Activated T-helper 9 cell treated with anti-CD3 and anti-CD28 coated beads, Interleukin-2, amount 50 U/mL, for 16 hours (primary cell): ENCODE measurements at places on chromosomes 2 and 18.

- DNase-seq, result no peak
Observed at GRCh38 chr18:12233378-12233777, 20.8 kb upstream of the CIDEA start.

GRCh38 chr2:99998651-99999320, 143.6 kb downstream of the AFF3 start:
- DNase-seq, result no peak

DNA sequence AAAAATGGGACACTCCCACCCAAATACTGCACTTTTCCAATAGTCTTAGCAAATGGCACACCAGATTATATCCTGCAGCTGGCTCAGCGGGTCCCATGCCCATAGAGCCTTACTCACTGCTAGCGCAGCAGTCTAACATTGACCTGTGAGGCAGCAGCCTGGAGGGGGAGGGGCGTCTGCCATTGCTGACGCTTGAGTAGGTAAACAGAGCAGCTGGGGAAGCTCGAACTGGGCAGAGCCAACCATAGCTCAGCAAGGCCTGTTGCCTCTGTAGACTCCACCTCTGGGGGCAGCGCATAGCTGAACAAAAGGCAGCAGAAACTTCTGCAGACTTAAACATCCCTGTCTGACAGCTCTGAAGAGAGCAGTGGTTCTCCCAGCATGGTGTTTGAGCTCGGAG, 110.4 kb downstream of the CTIF start:
- DNase-seq, result no peak

GRCh38 chr2:172094294-172095145, 8.2 kb downstream of the DLX2 start:
- DNase-seq, result no peak

GRCh38 chr2:163737190-163737439, 1.3 kb upstream of the FIGN start:
- DNase-seq, result no peak

GRCh38 chr2:189683348-189683747, 8.9 kb downstream of the ANKAR start:
- no peak for DNase-seq

DNA sequence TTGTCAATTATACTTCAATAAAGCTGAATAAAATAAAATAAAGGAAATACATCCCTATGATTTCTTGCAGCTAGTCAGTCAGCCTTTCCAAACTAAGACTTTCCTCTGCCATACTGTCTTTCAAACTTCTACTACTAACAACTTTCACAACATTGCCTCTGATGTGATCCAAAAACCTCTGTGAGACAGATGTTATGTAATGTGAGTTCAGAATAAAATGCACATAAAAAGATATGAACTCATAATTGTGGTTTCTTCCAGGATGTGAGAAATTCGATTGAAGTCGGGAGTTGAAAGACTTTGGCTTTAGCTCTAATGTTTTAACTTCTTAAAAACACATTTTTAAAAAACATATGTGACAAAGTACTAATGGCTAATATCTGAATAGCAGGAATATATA, 98.7 kb downstream of the PIGN start:
- DNase-seq, result no peak

GRCh38 chr2:73937899-73938298, 11.2 kb downstream of the DGUOK start:
- DNase-seq, result no peak

DNA sequence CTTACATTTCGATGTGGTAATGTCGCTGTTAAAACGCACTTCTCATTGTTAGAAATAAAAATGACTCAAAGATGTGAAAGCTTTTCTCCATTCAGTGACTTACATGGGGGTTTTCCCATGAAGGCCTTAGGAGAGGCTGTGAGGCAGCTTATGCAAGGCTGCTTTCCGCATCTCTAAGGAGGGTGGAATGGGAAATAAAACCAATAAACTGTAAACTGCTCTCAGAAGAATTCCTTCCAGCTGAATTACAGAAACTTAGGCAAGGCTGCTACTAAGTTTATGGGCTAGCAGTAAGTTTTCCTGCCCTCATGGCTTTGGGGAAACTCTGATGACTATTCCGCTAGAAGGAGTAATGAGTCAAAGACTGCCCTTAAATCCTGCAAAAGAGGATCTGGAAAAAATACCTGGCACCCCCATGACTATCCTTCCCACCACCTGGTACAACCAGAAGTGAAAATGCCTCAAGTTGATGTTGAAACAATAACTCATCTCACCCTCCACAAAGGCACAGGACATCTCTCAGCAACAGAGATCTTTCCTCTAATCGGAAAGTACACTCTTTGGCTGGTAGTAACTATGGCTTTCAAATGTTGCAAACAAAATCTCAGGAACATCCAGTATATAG, 97.7 kb upstream of the SMAD7 start:
- no peak for DNase-seq

DNA sequence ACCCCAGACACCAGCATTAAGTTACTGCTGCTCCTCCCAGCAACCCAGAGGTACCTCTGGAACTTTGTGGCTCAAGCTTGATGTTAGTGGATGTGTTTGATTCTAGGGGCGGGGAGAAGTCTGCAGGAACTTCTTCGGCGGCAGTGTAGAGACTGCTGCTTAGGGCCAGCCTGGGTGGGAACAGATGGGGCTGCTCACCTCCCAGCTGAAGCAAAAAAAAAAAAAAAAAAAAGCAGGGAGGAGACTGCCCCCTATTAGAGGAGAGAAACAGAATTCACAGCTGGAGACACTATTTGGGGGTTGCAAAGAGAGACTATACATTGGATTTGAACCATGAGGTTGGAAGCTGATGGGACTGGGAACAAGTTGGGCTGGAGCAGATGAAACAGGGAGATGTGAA, 28.6 kb upstream of the FAM136A start:
- no peak for DNase-seq

- DNase-seq, result no peak
Observed at GRCh38 chr2:74424139-74424992, 2.8 kb downstream of the WDR54 start.

DNA sequence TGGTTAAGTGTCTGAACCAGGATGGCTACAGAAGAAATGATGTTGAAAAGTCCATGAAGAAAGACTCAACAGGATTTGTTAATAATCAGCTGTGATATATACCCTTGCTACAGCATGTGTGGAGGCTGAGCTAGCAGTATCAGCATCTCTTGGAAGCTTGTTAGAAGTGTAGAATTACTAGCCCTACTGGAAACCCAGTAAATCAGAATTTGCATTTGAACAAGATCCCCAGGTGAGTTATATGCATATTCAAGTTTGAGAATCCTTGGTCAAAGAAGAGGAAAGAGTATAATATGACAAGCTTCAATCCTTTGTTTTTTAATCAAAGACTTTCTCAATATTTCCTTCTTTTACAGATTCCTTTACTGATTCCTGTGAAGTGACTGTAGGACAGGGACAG, 109.0 kb upstream of the KCNJ3 start:
- DNase-seq, result no peak

GRCh38 chr2:165864296-165864695, 70.2 kb upstream of the GALNT3 start:
- DNase-seq, result no peak
